ENCODE measurements at places on chromosomes 16 and 17.

DNA sequence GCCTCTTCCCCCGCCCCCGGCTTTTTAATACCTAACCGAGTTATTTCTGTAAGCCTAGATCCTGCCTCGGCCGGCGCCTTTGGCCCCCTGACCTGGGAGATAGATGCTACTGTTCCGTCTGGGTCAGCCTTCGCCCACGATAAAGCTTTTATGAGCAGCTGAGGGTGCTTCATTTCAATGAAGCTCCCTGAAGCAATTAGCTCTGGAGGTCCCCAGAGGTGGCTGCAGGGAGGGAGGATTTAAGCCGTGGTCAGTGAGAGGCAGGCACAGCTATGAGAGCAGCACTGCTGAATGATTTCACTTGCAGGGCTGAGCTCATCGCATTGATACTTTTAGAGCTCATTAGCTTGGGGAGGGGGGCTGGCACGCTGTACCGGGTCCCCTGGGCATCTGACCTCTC is 89.4 kb downstream of the RPA1 start:
- DNase-seq = no peak

GRCh38 chr16:243348-243747 is 8.7 kb downstream of the FAM234A start:
- no peak for DNase-seq

GRCh38 chr16:10647721-10648296 is 46.9 kb downstream of the TEKT5 start:
- DNase-seq = no peak

DNA sequence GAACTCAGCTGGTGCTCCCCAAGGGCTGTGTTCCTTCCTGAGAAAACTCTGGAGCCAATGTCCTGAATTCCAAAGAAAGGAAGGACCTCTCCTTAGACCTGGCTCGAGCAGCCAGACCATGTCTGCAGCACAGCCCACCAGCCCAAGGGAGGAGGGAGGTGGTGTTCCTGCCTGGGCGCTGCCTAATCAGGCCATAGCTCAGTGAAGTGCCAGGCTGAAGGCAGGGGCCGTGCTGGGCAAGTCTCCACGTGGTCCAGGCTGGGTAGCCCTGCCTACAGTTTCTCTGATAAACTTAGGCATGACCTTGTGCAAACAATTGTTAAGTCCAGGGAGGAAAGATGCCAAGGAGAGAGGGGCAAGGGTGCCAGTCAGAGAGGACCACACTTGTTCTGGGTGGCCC is 76.8 kb downstream of the MPRIP start:
- no peak for DNase-seq

- no peak for DNase-seq
Observed at GRCh38 chr16:69108064-69108904, 2.8 kb downstream of the HAS3 start.

DNA sequence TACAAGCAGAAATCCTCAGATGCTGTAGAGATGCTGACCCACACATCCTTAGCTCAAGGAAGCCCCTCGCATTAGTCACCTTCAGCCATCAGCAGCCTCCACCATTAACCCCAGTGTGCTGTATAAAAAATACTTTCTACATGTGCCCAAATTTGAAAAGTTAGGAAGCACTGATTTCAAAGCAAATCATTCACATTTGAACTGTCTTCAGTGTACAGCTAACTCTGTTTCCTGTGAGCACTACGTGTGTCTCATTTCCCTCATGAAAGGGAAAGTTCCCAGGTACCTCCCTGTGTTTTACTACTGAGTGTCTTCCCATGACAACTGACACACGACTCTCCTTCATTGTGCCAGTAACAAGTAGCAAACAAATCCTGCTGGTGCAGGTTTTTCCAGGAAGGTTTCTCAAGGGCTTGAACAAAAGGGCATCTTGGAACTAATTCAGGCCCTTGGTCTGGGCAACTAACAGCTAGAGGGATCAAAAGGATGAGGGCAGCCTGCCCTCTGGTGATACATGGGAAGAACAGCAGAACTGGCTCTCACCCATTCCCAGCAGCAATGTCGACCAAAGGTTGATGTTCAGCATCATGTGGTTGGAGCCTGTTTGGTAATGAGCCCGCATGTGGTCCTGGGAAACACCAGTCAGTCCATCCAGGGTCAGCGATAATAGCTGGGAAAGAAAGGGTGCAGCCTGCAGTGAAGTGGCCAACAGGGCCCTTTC is 4.0 kb downstream of the SLC35B1 start:
- DNase-seq = no peak

GRCh38 chr16:86578611-86579267 is 390 bp downstream of the FOXL1 start:
- DNase-seq = no peak

GRCh38 chr16:71524566-71525553 is 1.4 kb upstream of the CHST4 start:
- no peak for DNase-seq

- no peak for DNase-seq
Observed at GRCh38 chr17:63911041-63911635, at the start of gene CSHL1. TSS of gene CSHL1 (minus strand) at chr17:63911258. CDS start at chr17:63911196, 62 bp downstream.

DNA sequence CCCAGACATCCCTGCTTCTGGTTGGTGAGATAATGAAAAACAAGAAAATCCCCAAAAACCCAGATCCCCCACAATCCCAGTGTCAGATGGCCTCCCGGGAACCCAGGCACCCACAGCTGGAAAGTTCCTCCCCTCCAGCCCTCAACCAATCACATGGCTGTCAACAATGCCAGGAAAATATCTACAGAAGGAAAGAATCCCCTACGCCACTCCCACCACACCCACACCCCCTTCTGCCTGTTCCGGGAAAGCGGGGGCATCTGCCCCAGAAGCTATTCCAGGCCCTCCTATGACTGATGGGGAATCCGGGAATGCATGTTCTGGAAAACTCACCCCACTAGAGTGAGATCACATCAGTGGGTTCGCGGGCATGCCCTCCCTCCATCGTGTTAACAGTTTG is 1.8 kb downstream of the TMEM95 start:
- no peak for DNase-seq

GRCh38 chr17:45228763-45229539 is 7.3 kb downstream of the FMNL1 start:
- no peak for DNase-seq

DNA sequence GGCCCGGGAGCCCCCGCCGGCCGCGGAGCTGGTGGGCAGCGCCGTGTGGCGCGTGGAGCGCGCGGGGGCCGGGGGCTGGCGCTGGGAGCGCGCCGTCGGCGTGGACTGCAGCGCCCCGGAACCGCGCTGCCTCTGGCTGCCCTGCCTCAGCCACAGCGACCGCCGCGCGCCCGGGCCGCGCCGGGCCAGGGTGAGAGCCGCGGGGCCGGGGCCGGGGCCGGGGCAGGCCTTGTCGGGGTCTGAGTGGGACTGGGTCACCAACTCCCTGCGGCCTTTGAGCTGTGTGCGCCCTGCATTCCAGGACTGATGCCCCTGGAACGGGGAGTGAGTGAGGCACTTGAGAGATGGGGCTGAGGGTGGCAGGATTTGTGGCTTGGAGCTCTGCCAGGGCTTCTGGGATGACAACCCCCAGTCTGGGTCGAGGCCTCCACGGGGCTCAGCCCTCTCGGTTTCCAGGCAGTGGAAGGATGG is 25.7 kb downstream of the ARHGAP23 start:
- peak; percentile 60 for DNase-seq

- no peak for DNase-seq
Observed at GRCh38 chr17:76944477-76944876, 76.3 kb downstream of the MGAT5B start.

- no peak for DNase-seq
Observed at GRCh38 chr17:76956846-76957540, 88.8 kb downstream of the MGAT5B start.

DNA sequence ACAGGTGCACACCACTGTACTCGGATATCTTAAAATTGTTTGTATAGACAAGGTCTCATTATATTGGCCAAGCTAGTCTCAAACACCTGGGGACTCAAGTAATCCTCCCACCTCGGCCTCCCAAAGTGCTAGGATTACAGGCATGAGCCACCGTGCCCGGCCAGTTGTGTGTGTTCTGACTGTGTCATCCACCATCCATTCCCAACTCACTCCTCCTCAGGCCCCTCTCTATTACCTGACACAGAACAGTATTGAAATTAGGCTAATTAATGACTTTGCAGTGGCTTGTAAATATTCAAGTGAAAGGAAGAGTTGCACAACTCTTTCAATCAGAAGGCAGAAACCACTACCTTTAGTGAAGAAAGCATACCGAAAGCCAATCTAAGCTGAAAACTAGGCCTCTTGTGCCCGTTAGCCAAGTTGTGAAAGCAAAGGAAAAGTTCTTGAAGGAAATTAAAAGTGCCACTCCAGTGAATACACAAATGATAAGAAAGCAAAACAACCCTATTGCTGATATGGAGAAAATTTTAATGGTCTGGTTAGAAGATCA is 28.7 kb downstream of the GOSR1 start:
- no peak for DNase-seq

DNA sequence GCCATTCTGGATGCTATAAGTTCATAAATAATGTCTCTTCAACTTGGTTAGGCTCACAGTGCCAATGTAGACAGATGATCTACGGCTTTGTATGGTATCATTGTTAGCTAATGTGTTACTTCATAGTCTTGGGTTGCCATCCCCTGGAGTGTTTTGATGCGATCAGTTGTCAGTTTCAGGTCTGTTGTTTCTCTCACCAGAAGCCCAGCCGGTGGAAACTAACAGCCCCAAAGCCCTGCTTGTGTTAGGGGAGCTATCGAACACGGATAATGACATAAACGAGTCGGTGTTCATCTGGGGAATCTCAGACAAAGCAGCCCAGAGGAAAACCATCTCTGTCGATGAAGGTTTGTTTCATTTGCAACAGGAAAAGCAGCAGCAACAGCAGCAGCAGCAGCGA is 107.4 kb upstream of the ANKFN1 start:
- no peak for DNase-seq

DNA sequence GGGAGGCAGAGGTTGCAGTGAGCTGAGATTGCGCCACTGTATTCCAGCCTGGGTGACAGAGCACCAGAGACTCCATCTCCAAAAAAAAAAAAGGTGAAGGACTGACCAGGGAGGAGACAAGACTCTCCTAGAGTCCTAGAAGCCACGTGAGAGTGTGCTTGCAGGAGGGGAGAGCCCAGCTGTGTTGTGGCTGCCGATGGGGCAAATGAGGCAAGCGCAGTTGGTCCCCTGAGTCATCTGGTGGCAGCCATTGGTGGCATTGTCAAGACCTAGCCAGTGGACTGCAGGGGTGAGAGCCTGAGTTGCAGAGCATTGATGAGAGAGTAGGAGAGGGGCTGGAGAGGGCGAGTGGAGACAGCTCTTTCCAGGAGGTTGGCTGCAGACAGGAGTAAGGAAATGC is 278.0 kb downstream of the SNX29 start:
- no peak for DNase-seq

- DNase-seq = no peak
Observed at GRCh38 chr17:50180111-50180510, 14.3 kb downstream of the SGCA start.

GRCh38 chr17:80781211-80781610 is 210.4 kb upstream of the CHMP6 start:
- DNase-seq = no peak

- no peak for DNase-seq
Observed at GRCh38 chr17:79500745-79501618, 109.9 kb downstream of the RBFOX3 start.
